H1 (cell line): ENCODE measurements at places on chromosomes 1 and 21. TPM values are rescaled to one million over a fixed set of nuclear protein-coding genes. Genes with fewer than 3 reads are reported as not detected.

- no peaks in the 10 kb centered on the region for H3K27me3 ChIP-seq
- no peak overlapping the region for H3K4me3 ChIP-seq
- no peak overlapping the region for H3K27ac ChIP-seq
- DNase-seq: no peak
- peaks cover 5% of the 10 kb centered on the region; the same call in 1 of the 2 replicates for H3K4me1 ChIP-seq
- H3K36me3 ChIP-seq: 0 out of 2 replicates have a peak, but pooled peaks cover 4% of the 10 kb centered on the region
These were observed 632 bp downstream of the TMEM79 start for GRCh38 chr1:156284757-156285156.

- no peak overlapping the region for H3K27ac ChIP-seq
- H3K4me1 ChIP-seq: 0 out of 2 replicates have a peak, but pooled peaks cover 6% of the 10 kb centered on the region
- no peaks in the 10 kb centered on the region for H3K36me3 ChIP-seq
- no peak for DNase-seq
- H3K4me3 ChIP-seq: no peak overlapping the region
These were observed 356.3 kb upstream of the B3GALT2 start for GRCh38 chr1:193542690-193543089.

- H3K4me3 ChIP-seq: no peak overlapping the region
- no peaks in the 10 kb centered on the region for H3K27me3 ChIP-seq
- no peaks in the 10 kb centered on the region for H3K36me3 ChIP-seq
- H3K27ac ChIP-seq: no peak overlapping the region
These were observed 16.2 kb upstream of the LY9 start for GRCh38 chr1:160779626-160780397.

C1orf94 gene
- total RNA-seq: 4.8 and 5.8 TPM in 2 replicates

TRIM63 gene
- not detected in 2 replicates for total RNA-seq
